ENCODE measurements at places on chromosomes 1 and 21.
A peak's percentile ranks its signal among the peaks of the same experiment; 100 is the strongest.

- DNase-seq: no peak
These were observed 115.5 kb upstream of the IRF2BP2 start for GRCh38 chr1:234725177-234726132.

DNA sequence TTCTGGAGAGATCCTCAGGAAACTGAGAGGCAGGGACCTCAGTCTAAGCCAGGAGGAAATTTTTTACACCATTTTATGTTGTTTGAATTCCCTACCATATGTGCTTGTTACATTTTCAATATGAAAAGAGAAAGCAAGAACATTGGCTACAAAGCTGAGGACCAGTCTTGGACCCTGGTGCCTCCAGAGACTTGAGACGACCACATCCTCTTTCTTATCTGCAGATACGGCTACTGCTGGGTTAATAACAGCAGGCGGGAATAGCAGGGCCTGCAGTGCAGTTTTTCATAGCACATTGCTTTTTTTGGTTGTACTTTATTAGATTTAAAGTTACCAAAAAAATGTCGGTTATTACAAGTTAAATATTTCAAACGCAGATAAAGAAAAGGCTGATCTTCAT, 3.9 kb downstream of the KDM4A start:
- no peak for DNase-seq

DNA sequence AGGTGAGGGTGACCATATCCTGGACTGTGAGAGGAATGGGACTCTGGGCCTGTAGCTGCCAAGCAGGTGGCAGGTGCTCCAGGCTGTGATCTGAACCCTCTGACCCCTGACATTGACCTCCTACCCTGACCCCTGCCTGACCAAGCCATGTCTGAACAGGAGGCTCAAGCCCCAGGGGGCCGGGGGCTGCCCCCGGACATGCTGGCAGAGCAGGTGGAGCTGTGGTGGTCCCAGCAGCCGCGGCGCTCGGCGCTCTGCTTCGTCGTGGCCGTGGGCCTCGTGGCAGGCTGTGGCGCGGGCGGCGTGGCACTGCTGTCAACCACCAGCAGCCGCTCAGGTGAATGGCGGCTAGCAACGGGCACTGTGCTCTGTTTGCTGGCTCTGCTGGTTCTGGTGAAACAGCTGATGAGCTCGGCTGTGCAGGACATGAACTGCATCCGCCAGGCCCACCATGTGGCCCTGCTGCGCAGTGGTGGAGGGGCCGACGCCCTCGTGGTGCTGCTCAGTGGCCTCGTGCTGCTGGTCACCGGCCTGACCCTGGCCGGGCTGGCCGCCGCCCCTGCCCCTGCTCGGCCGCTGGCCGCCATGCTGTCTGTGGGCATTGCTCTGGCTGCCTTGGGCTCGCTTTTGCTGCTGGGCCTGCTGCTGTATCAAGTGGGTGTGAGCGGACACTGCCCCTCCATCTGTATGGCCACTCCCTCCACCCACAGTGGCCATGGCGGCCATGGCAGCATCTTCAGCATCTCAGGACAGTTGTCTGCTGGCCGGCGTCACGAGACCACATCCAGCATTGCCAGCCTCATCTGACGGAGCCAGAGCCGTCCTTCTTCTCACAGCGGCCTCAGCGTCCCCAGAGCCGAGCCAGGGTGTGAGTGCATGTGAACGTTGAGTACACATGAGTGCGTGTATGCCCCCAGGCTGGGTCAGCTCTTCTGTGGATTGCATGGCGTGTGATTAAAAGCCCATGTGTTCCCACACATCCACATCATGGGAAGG, 3.1 kb downstream of the TMEM125 start:
- no peak for DNase-seq

GRCh38 chr1:204630132-204630905, 55.2 kb downstream of the LRRN2 start:
- DNase-seq: no peak

GRCh38 chr1:225230483-225230882, 197.4 kb downstream of the LBR start:
- no peak for DNase-seq

DNA sequence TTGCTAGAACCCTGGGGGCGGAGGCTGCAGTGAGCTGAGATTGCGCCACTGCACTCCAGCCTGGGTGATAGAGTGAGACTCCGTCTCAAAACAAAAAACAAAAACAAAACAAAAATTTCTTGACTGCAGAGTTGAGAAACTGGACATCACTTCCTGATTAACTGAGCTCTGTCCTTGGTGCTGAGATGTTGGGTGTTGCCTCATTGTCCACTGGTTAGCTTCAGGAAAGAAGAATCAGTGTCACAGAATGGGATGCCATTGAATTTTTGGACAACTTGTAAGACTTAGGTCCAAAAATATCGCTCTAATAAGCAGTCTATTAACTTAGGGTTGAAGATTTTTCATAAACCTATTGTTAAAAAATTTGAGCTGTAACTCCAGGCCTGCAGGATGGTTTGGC, 23.8 kb upstream of the KCNA10 start:
- no peak for DNase-seq

GRCh38 chr1:107653765-107654164, 311.2 kb downstream of the VAV3 start:
- DNase-seq: no peak

DNA sequence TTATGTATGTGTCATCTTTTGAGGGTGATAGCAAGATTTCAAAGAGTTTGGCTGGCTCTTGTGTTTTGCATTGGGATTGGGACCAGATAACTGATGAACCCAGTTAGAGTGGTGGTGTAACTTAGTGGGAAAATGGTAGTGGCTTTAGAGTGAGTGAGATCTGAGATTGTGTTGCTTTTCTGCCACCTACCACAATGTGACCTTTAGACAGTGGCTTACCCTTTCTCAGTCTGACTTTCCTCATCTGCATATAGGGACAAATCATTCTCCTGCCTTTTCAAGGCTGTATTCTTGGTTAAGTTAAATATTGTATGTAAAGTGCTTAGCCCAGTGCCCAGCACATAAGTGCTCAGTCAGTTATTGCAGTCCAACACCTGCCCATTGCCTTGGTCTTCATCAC, 31.3 kb downstream of the CENPF start:
- DNase-seq: no peak

DNA sequence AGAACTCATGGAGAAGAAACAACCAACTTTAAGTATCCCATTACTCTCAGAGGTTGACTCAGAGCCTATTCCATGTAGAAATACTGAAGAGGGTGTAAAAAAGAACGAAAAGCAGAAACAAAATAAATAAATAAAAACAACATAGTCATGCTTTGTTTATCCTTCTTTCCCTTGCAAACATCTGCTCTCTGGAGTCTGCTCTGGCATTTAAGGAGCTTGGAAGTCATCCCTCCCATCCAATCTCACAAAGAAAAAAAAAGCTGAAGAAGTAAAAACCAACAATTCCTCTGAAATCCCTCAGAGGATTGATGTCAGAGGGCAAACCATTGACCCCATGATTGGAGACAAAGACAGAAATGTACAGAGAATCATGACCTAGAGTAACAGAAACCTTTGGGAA, 302.6 kb upstream of the GREM2 start:
- DNase-seq: no peak

GRCh38 chr1:84146411-84147032, 2.5 kb downstream of the PRKACB start:
- DNase-seq: no peak

GRCh38 chr1:1325288-1326074, 879 bp downstream of the CPTP start:
- peak; percentile 70 for DNase-seq

GRCh38 chr1:202167708-202168415, 7.5 kb upstream of the PTPN7 start:
- DNase-seq: no peak

DNA sequence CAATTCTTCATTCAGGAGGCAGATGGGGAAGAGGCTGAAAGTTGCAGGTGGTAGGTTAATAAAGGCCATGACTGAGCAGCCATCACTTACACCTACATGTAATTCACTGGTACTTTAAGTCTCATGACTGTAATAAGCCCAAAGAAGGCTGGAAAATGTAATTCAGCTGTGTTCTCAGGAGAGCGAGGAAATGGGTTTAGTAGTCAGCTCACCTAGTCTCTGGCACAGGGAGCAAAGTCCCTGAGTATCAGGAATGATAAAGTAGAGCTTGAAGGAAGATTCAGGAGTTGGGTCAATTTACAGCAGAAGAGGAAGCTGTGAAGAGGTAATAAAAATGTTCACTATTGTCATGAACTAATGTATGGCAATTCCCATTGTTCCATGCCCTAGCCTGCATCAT, 393.4 kb upstream of the KAZN start:
- no peak for DNase-seq

DNA sequence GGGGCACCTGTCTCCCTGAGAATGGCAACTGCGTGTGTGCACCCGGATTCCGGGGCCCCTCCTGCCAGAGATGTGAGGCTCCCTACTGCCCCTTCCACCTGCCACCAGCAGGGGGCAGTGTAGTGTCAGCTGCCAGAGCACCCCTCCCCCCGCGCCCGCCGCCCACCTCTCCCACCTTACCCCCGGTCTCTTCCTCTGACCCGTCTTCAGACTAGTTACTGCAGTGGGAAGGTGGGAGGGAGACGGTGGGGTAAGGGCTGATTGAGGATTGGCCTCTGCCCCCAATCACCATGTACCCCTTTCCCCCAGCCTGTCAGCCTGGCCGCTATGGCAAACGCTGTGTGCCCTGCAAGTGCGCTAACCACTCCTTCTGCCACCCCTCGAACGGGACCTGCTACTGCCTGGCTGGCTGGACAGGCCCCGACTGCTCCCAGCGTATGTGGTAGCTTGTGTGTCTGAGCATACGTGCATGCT, 10.1 kb upstream of the LRRC71 start:
- DNase-seq: peak; percentile 64

DNA sequence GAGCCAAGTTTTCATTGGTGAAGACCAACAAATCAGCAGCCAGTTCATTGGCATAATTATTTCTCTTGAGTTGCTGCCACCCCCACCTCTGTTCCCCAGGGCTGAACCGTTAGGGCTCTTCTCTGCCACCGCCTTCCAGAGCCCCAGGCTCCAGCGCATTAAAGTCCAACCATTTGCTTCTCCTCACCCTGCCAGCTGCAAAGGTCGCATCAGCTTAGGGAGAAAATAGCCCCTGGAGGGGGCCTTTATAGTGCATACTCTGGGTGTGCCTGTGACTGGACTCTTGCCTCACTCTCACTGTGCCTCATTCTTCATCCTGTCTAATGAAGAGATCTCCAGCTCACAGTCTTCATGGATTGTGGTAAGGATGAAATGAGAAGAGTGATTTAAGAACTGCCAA, 50.4 kb downstream of the KDM1A start:
- no peak for DNase-seq

- DNase-seq: no peak
These were observed 34.2 kb downstream of the PCAT6 start for GRCh38 chr1:202844935-202845334.

- DNase-seq: no peak
These were observed 60.8 kb upstream of the KRTAP19-8 start for GRCh38 chr21:31099122-31099521.

DNA sequence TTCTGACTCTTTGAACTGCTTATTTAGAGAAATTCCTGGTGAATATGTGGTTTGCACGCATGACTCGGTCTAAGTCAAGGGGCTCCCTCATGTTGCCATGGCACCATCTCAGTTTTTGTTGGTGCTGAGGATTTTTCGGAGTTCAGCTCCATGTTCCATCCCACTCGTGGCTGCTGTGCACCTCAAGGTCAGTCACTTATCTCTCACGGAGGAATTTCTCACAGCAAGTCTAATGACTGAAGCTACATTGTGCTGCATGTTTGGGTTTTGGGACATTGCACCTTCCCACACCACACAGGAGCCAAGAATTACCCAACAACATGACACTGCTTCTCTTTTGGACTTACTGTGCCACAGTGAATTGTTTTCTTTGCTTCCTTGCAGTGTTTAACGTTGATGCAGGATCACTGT, 269.9 kb downstream of the NCAM2 start:
- DNase-seq: no peak

DNA sequence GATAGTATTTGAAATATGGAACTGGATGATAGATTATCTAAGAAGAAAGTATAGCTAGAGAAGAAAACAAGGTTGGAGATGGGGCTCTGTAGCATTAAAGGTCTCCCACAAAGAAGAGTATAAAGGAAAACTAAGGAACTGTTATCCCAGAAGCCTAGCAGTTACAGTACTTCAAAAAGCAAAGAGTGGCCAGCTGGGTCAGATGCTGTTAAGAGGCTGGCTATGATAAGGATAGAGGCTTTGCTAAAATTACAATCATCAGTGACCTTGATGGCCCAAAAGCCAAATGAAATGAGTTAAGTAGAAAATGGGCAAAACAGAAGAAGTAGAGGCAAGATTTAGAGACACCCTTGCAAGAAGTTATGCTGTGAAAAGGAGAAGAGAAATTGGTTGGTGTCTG, 25.1 kb upstream of the ANGPTL1 start:
- no peak for DNase-seq

DNA sequence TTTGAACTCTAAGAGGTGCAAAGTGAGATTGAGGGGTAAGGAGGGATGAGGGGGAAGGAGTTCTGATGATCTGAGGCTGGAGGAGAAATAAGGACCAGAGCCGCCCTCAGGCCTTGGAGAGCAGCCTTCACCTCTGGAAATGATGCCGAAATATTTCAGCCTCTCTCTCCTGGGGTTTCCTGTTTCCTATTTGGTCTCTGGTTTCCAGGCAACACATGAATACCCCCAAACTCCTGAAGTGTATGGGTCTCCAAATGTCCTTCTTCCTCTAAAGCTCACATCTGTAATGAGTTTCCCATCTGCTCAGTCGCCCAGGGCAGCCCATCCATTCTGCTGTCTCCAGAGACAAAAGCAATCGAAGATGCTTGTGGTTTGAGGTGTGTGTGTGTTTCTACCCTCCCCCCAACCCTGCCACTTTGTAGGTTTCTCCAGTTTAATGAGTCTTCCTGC, 52.0 kb upstream of the FAM20B start:
- no peak for DNase-seq

DNA sequence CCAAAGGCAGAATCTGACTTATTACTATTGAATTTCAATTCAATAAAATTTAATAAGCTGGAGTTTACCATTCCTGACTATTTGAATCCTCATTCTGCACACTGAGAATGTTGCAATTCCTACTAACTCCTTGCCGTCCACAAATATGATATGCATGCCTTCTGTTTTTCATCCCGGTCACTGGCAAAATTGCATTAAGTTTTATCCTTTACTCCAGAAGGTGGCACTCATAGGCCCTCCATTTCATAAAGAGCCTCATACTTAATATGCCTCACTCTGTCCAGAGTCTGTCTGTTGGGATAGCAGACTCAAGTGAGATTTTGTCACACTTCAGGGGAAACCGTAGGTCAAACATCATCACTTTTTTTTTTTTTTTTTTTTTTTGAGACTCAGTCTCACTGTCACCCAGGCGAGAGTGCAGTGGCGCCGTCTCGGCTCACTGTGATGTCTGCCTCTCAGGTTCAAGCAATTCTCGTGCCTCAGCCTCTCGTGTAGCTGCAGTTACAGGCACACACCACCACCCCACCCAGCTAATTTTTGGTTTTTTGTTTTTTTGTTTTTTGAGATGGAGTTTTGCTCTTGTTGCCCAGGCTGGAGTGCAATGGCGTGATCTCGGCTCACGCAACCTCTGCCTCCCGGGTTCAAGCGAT, 27.3 kb downstream of the F11R start:
- DNase-seq: no peak

GRCh38 chr1:56511364-56511763, 68.0 kb downstream of the PLPP3 start:
- DNase-seq: no peak
